ENCODE measurements at places on chromosomes 2 and 18.
A peak's percentile ranks its signal among the peaks of the same experiment; 100 is the strongest.

- DNase-seq: no peak
Observed at GRCh38 chr2:66766582-66766981, 331.7 kb downstream of the MEIS1 start.

DNA sequence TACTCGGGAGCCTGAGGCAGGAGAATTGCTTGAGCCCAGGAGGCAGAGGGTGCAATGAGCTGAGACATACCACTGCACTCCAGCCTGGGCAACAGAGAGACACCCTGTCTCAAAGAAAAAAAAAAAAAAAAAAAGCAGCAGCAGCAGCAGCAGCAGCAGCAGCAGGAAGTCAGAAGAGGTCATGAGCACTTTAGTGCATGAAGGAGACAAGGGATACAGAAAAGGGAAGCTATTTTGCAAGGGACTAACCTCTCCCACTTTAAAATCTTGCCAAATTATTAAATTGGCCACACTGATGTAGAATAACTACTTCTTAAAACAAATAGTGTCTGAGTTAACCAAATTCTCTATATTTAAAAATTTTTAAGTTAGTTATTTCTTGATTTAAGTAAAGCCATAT lies 113.4 kb upstream of the PDE1A start:
- DNase-seq: no peak

DNA sequence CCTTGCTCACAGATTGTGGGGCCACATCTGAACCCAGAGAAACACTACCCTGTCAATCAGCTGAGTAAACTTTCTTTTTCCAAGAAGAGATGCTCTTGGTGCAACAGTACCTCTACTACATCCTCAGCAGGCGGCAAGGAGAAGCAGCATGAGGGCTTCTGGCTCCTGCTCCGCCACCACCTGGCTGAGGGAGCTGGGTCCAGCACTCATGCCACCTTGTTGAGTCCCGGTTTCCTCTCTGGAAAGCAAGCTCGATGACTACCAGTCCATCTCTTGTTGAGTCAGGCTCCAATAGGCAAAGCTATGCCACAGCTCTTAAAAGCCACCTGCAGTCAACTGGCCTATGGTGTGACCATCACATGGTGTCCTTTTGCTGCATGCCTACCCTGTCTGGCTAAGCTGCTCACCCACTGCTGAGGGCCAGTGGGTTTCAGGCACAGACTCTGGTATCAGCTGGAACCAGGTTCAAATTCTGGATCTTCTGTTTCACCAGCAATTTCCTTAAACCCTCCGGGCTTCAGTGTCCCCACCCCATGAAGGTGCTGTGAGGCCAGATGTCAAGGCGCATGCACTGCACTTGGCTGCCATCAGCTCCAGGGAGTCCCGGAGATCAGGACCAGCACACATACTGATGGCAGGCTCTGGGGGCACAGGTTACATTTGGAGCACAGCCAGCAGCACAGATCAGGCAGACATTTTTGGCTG lies 42.5 kb upstream of the ACAA2 start:
- DNase-seq: no peak

GRCh38 chr2:220460257-220460985 lies 833.0 kb downstream of the SLC4A3 start:
- peak; percentile 15 for DNase-seq

DNA sequence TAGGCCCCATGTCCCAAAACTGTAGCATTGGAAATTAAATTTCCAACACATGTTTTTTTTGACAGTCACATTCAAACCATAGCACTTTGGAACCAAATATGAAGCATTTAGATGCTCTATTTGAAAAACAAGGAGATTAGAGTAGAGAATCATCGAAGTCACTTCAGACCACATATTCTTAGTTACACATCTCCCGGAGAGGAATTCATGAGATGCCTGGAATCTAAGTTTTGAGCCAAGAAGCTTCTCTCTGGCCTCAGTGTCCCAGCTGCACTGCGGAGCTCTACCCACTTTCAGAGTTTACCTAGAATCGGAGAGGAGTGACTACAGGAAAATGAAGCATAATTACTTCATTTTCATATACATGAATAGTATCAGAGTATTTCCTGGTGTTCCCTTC lies 385.9 kb downstream of the TNS1 start:
- no peak for DNase-seq

GRCh38 chr2:132542953-132543569 lies 126.5 kb downstream of the GPR39 start:
- DNase-seq: no peak

DNA sequence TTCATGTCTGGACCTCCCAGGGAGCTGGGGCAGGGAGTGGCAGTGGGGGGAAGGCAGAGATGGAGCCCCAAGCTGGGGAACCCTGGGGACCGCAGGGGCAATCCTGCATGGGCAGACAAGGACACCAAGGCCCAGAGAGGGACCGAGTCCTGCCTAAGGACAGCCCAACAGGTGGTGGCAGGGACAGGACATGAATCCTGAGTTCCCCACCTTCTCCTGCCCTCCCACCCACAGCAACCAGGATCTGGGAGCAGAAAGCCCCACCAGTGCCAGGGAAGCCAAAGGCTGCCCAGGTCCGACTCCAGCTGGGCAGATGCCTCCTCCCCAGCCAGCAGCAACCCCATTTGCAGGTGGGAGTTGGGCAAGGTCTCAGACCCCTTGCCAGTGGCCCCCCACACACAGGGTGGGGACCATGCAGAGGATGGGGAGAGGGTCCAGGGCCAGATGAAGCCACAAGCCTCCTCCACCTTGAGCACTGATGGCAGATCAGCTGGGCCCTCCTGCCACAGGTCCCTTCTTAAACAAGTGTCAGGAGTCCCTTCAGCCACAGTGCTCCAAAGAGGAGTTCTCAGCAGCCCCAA lies 6.3 kb downstream of the ADRA2B start:
- no peak for DNase-seq

GRCh38 chr2:98911376-98912154 lies 24.5 kb downstream of the CRACDL start:
- peak; percentile 62 for DNase-seq

DNA sequence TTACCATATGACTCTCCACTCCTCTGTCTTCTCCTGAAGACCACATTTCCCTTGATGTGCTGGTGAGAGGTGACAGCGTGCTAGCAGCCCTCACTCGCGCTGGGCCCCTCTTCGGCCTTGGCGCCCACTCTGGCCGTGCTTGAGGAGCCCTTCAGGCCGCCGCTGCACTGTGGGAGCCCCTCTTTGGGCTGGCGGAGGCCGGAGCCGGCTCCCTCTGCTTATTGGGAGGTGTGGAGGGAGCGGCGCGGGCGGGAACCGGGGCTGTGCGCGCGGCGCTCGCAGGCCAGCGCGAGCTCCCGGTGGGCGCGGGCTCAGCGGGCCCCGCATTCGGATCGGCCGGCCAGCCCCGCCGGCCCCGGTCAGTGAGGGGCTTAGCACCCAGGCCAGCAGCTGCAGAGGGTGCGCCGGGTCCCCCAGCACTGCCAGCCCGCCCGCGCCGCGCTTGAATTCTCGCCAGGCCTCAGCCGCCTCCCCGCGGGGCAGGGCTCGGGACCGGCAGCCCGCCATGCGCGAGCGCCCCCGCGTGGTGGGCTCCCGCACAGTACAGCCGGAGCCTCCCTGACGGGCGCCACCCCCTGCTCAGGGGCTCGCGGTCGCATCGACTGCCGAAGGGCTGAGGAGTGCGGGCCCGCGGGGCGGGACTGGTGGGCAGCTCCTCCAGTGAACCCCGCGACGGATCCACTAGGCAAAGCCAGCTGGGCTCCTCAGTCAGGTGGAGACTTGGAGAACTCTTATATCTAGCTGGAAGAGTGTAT lies 246.6 kb upstream of the REG3G start:
- no peak for DNase-seq

DNA sequence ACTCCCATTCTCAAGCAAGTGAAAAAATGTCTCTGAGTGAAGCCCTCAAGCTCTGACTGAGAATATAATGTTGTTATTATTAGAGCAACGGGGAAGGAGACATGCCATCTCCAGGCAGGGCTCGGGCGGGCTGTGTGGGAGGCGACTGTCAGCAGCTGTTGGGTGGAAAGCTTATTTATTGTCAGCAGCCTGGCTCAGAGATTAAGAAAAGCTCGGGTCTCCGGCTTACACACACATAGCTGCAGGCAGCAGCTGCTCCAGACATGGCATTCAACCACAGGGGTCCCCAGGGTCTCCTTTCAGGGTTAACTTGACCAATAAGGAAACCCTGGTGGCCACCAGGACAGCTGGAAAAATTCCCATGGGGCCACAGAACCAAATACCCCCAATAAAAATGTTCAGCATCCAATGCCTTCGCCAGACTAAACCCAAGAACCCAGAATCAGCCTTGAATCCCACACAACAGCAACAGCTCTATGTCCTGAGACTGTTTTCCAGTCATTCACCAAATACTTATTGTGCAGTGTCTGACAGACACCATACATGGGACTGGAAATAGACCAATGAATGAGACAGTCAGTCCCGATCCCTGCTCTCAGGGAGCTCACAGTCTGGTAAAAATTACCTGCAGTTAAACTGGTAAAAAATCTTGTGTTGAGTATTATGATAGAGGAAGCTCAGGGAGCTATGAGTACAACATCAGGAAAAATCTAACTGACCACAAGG lies 70.5 kb upstream of the RTN4 start:
- peak; percentile 100 for DNase-seq

- no peak for DNase-seq
Observed at GRCh38 chr2:54642677-54643430, 80.6 kb upstream of the EML6 start.

GRCh38 chr2:172439509-172439860 lies 12.1 kb downstream of the ITGA6 start:
- DNase-seq: no peak

DNA sequence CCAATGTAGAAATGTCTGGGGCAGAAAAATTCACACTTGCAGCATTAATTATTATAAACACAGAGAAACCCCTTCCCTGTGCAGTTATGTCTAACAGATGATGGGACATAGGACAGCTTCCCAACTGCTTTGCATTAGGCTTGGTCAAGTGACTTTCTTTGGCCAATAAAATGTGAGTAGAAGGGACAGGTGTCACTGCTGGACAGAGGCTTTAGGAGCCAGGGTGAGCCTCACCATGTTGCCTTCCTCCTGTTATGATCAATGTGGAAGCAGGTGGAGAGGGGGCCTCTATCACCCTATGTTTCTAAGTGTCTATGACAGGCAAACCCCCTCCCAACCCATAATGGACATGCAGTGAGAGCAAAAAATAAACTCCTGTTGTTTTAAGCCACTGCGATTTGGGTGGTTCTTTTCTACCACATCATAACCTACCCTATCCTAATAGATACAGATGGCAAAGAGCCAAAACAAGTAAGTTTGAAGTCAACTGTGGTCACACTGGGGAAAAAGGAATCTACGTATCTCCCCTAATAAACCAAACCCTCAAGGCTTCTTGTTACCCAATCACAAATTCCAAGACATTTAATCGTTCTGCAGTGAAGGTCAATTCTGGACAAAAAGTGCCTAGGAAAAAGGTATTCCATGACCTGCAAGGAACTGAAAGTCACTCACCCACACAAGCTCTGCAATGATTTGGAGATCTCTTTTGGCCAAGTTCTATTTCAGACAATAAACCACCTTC lies 28.6 kb upstream of the POU3F3 start:
- DNase-seq: no peak

GRCh38 chr18:10488017-10488416 lies 33.6 kb downstream of the APCDD1 start:
- DNase-seq: no peak

DNA sequence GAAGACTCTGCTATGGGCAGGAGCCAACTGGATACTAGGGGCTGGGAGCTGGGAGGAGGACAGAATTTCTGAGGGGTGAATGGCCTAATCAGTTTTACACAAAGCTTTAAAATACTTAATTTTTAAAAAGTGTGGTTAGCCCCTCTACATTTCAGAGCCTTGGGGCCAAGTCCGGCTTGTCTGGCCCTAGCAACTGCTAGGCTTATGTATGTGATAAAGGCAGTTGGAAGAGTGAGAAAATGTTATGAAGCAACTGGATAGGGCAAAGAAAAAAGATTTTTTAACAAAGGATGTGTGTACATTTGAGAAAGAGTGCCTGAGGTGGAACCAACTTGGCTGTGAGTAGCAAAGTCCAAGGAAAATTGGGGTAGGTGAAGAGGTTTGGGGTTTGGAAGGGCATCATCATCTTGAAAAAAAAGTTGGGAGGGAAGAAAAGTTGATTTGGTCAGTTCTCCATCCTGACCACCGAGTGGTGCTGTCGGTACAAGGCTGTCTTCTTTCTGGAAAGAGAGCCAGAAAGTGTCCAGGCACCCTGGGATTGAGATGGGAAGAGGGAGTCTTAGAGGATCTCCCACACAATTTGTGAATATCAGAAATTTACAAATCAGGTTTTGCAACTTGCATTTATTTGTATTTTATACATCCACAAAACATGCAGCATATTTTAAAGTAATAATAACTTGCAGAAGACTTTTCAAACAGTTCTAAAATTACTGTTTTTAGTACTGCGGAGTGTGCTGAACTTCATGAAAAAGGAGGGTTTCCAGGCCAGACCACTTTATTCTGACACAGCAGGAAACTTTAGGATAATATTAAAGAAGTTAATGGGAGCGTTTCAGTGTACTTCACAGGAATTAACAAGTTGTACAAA lies 10.5 kb upstream of the CDK15 start:
- peak; percentile 69 for DNase-seq

DNA sequence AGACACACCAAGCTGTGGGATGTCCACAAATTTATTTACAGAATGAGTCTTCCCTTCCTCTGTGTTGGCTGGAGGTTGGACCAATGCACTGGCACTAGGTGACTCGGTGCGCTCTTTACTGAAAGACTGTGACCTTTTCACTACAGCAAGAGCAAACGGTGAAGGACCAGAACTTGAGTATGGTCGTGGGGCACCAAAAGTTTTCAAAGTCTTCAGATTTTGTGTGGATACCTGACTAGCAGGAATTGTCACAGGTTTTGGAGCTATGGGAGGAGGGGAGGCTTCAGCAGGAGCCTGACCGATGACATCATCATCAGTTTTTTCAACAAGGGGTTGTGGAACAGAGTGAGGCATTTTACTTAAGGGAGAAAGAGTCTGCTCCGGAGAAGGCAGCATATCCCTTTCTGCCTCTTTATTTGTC lies 73.0 kb upstream of the GRB14 start:
- DNase-seq: no peak

DNA sequence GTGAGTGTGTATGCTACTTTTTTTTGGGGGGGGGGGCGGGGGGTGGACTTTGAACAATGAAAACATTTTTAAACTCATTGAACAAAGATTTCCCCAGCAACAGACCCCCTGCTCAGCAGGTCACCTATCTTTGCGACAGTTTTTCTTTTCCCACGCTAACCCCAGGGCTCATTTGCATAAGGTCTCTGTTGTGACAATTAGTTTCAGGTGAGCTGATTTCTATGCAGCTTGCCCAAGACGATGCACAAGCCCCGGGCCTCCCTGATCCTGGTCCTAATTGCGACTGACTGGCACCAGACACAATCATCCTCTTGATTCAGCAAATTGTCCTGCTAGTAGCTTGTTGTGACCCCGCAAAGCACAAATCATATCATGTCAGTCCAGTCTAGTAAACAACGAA lies 40.3 kb downstream of the ZEB2 start:
- DNase-seq: no peak

Measured in LHCN-M2 (cell line).